ENCODE measurements at places on chromosomes 6 and 20. TPM values are rescaled to one million over a fixed set of nuclear protein-coding genes. Genes with fewer than 3 reads are reported as not detected.

GRCh38 chr6:46781478-46782378, 11.5 kb upstream of the MEP1A start:
- peak; percentile 56 for DNase-seq

DNA sequence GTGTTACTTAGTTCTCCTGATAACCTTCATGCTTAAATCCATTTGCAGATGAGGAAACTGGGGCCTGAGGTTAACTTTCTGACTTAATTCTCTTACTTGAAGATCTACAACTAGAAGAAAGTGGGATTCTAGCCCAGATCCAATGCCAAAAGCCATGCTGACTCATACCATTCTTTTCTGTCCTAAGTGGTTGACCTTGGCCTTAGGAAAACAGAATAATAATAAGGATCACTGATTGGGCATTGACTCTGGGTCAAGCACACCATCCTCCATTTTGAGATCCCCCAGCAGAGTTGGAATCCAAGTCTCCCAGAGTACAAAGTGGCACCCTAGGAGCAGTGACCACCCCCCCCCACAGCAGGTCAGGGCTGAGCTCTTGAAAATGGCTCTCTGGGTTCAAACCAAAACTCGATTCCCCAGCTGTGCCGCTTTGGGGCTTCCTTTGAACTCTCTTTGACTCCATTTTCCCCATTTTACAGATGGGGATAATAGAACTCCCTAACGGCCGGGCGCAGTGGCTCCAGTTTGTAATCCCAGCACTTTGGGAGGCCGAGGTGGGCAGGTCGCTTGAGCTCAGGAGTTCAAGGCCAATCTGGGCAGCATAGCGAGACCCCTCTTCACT, 12.8 kb upstream of the ZNF217 start:
- DNase-seq = peak; percentile 94

- peak; percentile 7 for DNase-seq
Observed at GRCh38 chr20:45433316-45433715, 17.4 kb downstream of the PIGT start.

GRCh38 chr6:36650848-36651478, 27.6 kb upstream of the CDKN1A start:
- DNase-seq = no peak

The SLC52A3 gene
- total RNA-seq = 1.9 TPM

The EFCAB8 gene
- not detected for total RNA-seq

The VNN1 gene
- total RNA-seq = 2.2 TPM

The FRMD1 gene
- not detected for total RNA-seq
